ENCODE measurements at places on chromosomes 1 and 21. TPM values are rescaled to one million over a fixed set of nuclear protein-coding genes. Genes with fewer than 3 reads are reported as not detected.

TMPRSS15 gene
- not detected for total RNA-seq

RIPPLY3 gene
- total RNA-seq: 0.55 TPM

GPR61 gene
- total RNA-seq: 0.06 TPM

TMEM183A gene
- total RNA-seq: 52.9 TPM

LDLRAD1 gene
- total RNA-seq: not detected

RPE65 gene
- total RNA-seq: not detected

KCNA2 gene
- 0.05 TPM for total RNA-seq

MYBPH gene
- total RNA-seq: not detected

CD1C gene
- total RNA-seq: not detected

CLCNKB gene
- total RNA-seq: 0.06 TPM

ZFP69 gene
- total RNA-seq: not detected

LCE2A gene
- total RNA-seq: not detected

LRRIQ3 gene
- 0.58 TPM for total RNA-seq

PRKAA2 gene
- total RNA-seq: 2.0 TPM

AMY2B gene
- 0.66 TPM for total RNA-seq

MUTYH gene
- 9.5 TPM for total RNA-seq

ILDR2 gene
- total RNA-seq: not detected

AGT gene
- 0.13 TPM for total RNA-seq

FCRLB gene
- 1.6 TPM for total RNA-seq

MYOM3 gene
- total RNA-seq: 6.0 TPM

KRTAP11-1 gene
- 0.09 TPM for total RNA-seq

SMCP gene
- total RNA-seq: not detected

HLX gene
- total RNA-seq: 3.6 TPM

ZNF593OS gene
- total RNA-seq: not detected

PPM1J gene
- total RNA-seq: 1.2 TPM

TRIM17 gene
- not detected for total RNA-seq

CCDC18 gene
- 7.6 TPM for total RNA-seq

BNIPL gene
- total RNA-seq: 0.17 TPM

SIM2 gene
- 4.8 TPM for total RNA-seq

OR2L3 gene
- total RNA-seq: not detected

EXTL1 gene
- total RNA-seq: 0.05 TPM

SAMD11 gene
- 19.7 TPM for total RNA-seq

TRNP1 gene
- total RNA-seq: 282 TPM

SLFNL1 gene
- total RNA-seq: 0.02 TPM

DDR2 gene
- 0.51 TPM for total RNA-seq

ARTN gene
- 0.10 TPM for total RNA-seq
